ENCODE measurements at places on chromosomes 4 and X.

DNA sequence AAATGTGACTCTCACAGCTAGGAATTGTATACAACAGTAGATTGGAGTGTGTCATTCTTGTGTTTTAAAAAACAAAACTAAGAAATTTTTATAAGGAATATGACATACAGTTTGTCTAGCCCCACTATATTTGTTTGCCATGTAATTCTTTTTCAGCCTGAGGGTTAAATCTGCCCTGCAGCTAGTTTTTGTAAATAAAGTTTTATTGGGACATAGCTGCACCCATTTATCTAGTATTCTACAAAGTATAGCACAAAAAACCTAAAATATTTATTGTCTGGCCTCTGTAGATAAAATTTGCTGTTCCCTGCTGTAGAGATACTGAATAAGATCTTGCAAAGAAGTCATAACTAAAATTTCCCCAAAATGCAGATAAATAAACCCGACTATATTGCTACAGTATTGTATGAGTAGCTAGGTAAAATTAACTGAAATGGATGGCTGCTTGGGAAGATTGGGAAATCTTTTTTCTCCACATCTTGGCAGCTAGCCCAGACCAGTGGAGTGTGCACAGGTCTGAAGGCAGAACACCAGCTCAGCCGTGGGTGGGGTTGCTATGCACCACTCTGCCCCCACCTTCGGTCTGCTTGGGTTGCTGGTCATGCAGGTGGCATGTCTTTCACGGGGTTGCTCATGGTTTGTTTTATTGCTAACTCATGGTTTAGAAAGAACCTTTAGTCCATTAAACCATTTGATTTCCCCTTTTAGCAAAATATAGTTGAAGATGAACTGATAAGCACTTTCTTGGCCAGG, 127.9 kb downstream of the KLHL8 start:
- DNase-seq, result peak; percentile 93

GRCh38 chr4:71303287-71303686, 35.5 kb upstream of the SLC4A4 start:
- DNase-seq, result no peak

DNA sequence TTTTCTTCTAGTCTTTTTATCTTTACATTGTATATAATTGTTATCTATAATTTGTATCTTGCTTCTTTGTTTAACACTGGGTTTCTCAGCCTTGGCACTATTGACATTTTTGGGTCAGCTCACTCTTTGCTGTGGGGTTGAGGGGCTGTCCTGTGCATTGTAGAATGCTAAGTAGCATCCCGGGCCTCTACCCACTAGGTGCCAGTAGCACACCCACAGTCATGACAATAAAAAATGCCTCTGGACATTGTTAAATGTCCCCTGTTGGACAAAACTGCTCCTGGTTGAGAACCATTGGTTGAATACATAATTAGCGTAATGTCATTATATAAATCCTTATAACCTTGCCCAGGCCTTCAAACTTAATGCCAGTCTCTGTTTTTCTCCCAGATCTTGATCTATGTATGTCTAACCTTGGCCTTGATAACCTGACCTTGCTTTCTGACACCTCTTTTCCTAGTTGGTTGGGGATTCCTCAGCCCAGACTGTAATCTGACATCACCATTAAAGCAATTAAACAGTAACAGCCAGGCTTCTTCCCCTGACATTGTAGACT, 46.1 kb downstream of the DCX start:
- DNase-seq, result no peak

DNA sequence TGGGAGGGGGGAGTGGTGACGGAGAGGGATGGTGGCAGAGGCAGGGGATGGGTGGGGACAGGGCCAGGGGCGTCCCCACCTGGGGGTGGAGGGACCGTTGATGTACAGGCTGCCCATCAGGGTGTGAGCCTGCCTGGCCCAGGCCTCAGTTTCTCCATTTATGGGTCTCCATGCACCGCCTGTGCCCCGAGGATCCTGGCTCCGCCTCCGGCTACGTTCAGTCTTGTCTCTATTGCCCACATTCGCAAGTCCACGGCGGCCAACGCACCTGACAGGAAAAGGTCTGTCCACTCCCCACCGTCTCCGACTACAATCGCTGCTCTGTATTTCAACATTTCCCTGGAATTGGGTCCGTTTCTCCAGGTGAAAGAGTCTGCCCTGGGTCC, 96.3 kb upstream of the NKX1-1 start:
- DNase-seq, result no peak

DNA sequence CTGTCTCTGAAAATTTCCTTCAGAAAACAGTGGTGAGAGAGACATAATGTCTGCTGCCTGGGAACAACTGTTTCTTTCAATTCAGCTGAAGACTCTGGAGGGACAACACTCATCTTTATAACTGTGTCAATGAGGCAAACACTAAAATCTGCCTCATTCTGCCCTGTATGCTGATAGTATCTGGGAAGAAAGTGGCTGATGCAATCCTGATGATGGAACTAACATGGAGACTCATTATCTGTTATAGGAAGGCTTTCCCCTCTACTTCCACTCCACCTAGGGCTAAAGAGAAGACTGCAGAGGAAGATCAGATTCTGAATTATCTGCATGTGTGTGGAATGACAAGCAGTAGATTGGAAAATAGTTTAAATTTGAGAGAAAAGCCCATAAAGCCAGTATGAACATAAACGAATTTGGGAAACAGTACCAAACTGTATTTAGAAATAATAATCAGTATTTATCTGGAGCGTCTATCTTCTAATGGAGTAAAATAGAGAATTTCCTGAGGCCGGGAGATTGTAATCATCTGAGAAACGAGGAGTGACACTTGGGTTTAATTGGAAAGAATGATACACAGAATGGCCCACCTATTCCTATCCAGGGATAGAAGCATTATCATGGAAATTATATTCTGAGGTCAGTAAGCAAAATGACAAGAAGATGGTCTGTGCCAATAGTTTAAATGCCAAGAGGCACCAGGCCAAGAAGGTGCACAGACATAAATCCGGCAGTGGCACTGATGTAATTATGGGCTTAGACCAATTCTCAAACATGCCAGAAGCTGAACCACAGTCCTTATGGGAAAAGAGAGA, 85.4 kb downstream of the SHISA3 start:
- no peak for DNase-seq

DNA sequence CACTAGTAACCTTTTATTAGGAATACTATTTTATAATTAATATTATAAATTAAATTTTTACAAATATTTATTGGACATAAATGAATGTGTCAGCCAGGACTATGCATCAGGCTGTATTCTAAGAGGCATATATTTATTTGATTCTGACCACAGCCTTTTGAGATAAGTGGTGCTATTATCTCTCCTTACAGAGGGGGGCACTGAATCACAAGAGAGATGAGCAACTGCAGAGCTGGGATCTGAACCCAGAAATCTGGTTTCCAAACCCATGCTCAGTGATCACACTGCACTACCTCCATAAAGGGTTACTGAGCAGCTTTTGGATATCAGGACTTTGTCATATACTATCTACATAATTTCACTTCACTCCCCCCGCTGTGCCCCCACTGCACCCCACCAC, 322.0 kb downstream of the TMA16 start:
- no peak for DNase-seq

DNA sequence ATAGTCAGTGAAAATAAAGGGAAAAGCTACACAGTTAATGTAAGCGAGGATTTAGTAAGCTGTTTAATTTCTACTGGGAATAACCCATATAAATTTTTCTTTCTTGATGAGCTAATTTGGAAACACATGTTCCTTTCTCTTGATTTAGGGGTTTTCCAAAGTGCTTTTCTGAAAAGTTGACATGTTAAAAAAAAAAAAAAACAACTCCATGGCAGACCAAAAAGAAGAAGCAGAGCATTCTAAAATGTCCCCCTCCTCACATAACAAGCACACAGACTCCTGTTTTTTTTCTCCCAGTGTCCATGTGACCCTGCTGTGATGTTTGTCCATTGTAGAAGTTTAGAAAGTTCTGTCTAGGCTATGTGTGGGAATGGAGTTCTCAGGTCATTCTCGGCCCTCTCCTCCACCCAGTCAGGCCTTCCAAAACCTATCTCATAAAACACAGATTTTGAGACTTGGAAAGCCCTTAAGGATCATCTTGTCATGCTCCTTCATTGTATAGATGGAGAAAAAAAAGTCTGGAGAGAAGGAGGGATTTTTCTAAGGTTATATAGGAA, 792 bp downstream of the CLIC2 start:
- DNase-seq, result no peak

- no peak for DNase-seq
These were observed 246.5 kb downstream of the CPE start for GRCh38 chr4:165625281-165625680.

- peak; percentile 88 for DNase-seq
These were observed at the start of gene NDST3 for GRCh38 chr4:118034053-118034785. NDST3 (plus strand) TSS chr4:118034486; CDS start chr4:118053911, 19,425 bp downstream.

- no peak for DNase-seq
These were observed 55.0 kb downstream of the PHEX start for GRCh38 chrX:22087011-22087557.

DNA sequence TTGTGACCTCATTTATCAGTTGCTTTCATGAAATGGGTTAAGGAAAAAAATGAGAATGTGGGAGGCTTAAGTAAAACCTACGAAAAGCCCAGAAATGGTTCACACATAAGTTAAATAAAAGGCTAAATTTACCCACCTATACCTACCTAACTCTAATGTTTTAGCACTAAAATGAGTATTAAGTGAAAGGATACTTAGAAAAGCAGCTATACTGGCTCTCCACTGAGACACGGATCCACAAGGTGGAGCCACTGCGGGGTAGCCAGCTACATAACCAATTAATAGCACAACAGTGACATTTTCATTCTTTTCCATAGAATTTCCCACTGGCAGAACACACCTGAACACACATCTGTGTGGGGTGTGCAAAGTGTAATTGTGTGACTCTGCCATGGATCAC, 101.9 kb downstream of the MAML3 start:
- peak; percentile 55 for DNase-seq

- peak; percentile 80 for DNase-seq
These were observed 6.7 kb upstream of the PPID start for GRCh38 chr4:158729716-158730559.

DNA sequence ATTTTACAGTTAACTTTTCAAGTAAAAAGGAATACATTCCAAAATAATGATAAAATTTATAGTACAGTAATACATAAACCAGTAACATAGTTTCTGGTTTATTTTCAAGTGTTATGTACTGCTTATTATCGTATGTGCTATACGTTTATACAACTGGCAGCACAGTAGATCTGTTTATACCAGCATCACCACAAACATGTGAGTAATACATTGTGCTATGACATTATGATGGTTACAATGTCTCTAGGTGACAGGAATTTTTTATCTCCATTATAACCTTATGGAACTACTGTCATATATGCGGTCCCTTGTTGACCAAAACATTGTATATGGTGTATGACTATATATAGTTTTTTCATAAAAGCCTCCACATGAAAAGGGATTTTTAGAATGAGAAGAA, 256.9 kb downstream of the ANKRD50 start:
- no peak for DNase-seq

DNA sequence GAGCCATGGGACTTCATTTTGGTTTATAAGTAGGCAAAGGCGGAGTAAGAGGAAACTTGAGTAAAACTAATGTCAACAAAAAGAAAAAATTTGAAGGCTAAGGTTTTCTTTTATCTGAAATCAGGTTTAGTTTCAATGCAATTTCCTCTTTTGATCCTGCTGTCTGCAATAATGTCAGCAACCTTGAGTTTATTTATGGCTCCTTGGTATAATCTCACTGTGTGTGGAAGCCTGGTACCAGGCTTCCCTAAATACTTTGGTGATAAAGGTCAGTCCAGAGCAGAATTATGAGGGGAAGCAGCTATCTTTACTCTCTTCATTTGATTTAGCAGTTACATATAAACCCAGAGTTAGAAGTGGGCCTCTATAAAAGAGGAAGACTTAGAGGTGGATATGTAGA, 57.8 kb downstream of the NDNF start:
- no peak for DNase-seq

DNA sequence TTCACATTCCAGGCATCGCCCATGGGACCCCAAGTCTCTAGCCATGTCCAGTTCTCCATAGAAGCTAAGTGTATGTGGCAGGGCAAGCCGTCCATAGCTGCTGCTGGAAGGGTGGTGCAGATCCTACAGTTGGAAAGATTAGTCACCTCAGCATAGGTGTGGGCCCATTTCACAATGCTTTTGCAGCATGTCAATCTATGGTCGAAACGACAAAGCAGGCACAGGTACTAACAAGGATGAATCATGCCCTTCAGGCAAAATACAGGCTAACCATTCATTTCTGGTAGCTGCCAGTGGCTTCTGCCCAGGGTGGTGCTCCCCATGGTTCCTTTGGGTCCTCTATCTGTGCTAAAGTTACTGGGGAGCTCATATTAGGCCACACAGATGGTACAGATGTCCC, 225.2 kb downstream of the ADGRL3 start:
- no peak for DNase-seq

- no peak for DNase-seq
These were observed 64.1 kb downstream of the FAM184B start for GRCh38 chr4:17717301-17717700.

DNA sequence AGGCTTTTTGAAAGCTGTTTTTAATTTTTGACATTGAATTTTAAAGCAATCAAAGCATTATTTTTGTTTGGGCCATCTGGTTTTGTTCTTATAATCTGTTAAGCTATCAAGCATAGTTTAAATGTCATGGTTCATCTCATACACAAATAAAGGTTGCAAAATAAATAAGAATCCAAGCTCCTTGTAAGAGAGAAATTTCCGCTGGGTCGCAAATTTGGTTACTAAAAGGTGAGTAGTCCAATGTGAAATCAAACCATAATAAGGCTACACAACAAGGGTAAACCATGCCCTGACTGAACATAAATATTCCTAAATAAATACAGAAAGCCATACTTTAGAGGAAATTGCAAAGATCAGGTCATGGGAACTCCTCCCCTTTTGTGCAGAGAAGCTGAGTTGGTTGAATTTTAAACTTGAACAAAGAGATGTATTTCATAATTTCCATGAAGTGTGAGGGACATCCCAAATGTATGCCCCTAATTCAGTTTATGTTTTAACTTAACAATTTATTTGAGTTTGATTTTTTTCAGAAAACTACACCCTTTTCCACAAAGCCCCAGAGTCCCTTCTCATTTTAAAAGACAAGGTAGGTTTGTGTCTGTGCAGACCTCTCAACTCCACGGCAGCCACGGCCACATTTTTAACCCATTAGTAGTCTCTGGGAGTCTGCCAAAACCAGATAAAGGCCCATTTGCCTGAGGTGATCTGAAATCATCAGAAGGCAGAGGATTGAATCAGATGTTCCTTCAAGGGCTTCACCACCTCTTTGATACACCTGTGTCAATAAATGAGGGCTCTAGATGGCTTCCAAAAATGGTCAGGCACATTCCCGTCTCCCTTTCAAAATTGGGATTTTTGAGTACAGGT, 85.2 kb downstream of the PLAC1 start:
- no peak for DNase-seq

DNA sequence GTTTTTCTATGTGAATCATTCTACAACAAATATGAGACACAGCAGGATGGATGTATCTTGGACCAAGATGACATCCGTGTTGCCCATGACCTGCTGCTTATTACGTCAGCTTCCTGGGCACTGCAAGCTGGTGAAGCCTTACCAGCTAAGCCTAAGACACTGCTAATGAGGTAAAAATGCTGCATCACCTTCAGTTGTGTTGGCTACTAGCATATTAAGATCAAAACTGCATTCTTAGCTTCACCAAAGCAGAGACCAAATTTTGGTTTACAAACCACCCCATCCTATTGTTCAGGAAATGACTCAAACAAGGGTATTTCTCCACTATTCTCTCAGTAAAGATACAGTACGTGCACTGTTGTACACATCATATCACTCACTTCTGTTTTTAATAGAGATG, 50.3 kb downstream of the MAML3 start:
- DNase-seq, result peak; percentile 36
